Calu3 (cell line): ENCODE measurements at places on chromosomes 2 and 18. TPM values are rescaled to one million over a fixed set of nuclear protein-coding genes. Genes with fewer than 3 reads are reported as not detected.

- no peak overlapping the region for H3K27ac ChIP-seq
- peaks cover 19% of the 10 kb centered on the region for H3K4me1 ChIP-seq
- peaks cover 5% of the 10 kb centered on the region for H3K36me3 ChIP-seq
- no peak for DNase-seq
- no peaks in the 10 kb centered on the region for H3K27me3 ChIP-seq
These were observed 11.0 kb upstream of the PLEKHM3 start for GRCh38 chr2:208036357-208036756.

SLC23A3 gene
- 4.4 and 6.0 TPM in 2 replicates for total RNA-seq

DNA sequence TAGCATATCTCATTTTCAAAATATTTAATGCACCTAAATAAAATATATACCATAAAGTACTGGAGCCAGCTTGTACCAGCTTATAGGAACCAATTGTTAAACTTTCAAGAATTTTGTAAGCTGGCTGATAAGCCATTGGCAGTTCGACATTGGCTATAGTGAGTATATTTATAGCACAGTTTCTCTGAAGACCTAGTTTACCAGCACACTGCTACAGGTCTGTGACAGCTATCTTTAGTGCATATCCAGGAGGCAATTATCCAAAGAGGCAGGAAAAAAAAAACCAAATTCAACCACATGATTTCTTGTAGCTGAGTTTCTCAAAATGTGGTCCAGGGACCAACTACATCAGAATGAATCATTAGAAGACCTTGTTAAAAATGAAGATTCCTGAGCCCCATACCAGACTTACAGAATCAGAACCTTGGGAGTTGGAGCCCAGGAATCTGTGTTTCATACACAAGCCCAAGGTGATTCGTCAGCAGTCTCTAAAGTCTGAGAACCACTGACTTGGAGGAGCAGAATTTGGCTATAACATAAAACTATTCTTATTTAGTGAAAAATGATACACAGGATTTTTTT, 279.0 kb upstream of the NRP2 start:
- H3K27me3 ChIP-seq: no peaks in the 10 kb centered on the region
- H3K4me3 ChIP-seq: no peak overlapping the region
- H3K27ac ChIP-seq: no peak overlapping the region
- no peak for DNase-seq

DNA sequence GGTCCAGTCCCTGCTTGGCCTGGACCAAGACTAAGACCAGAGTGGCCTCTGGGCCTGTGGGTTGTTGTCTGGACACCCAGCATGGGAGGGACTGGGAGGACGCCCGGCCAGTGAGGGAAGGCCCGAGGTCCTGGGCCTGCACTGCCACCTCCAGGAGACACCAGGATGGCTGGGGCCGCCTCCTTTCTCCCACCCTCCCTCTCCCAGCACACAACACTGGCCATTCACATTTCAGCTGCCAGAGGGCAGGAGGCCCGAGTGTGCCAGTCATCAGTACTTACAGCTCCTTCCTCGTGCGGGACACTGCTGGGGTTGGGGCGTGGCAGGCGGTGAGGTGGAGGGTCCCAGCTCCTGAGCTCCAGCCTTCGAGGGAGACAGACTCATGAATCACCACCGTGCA, 133.5 kb downstream of the ASB1 start:
- H3K27me3 ChIP-seq: peaks cover 66% of the 10 kb centered on the region
- H3K36me3 ChIP-seq: no peaks in the 10 kb centered on the region
- DNase-seq: no peak

POTEJ gene
- not detected in 2 replicates for total RNA-seq

DNA sequence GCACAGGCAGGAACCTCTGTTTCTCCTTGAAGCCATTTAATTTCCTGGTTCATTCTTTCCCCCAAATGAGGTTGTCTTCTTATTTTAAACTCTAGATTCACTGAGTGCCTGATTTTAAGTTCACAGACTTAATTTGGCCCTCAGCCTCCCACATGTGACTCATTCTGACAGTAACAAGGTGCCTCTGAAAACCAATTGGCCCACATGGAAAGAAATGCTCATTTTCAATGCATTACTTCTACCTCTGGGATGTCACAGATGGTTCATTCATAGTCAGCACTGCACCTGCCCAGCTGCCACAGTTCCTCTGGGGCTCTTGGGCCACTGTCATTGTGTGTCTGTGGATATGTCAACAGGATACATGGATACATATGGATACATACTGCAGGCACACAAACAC, 140.4 kb upstream of the CAPN13 start:
- no peak overlapping the region for H3K27ac ChIP-seq
- H3K4me1 ChIP-seq: no peaks in the 10 kb centered on the region
- no peak for DNase-seq
- H3K27me3 ChIP-seq: no peaks in the 10 kb centered on the region
- H3K36me3 ChIP-seq: no peaks in the 10 kb centered on the region

BOLL gene
- total RNA-seq: not detected in 2 replicates

DNA sequence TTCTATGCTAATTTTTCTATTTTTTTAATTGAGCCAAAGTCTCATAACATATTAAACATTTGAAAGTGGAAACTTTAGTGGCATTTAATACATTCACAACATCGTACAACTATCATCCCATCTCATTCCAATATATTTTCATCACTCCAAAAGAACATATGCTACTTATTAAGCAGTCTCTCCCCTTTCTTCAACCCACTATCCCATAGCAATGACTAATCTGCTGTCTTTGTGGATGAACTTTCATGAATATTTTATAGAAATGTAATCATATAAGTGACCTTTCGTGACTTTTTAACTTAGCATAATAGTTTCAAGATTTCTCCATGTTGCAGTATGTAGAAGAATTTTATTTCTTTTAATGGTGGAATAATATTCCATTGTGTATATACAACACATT, 90.3 kb downstream of the CCDC178 start:
- H3K36me3 ChIP-seq: no peaks in the 10 kb centered on the region
- no peak overlapping the region for H3K27ac ChIP-seq
- DNase-seq: no peak
- H3K4me1 ChIP-seq: peaks cover 4% of the 10 kb centered on the region
- no peak overlapping the region for H3K4me3 ChIP-seq

PDCD1 gene
- total RNA-seq: not detected in 2 replicates

- no peaks in the 10 kb centered on the region for H3K27me3 ChIP-seq
- no peak overlapping the region for H3K4me3 ChIP-seq
- H3K36me3 ChIP-seq: no peaks in the 10 kb centered on the region
- no peaks in the 10 kb centered on the region for H3K4me1 ChIP-seq
- no peak overlapping the region for H3K27ac ChIP-seq
These were observed 243.0 kb downstream of the MYCN start for GRCh38 chr2:16183345-16183744.

- no peak overlapping the region for H3K27ac ChIP-seq
- H3K36me3 ChIP-seq: no peaks in the 10 kb centered on the region
- no peak for DNase-seq
- no peaks in the 10 kb centered on the region for H3K27me3 ChIP-seq
- H3K4me3 ChIP-seq: no peak overlapping the region
- peaks cover 26% of the 10 kb centered on the region for H3K4me1 ChIP-seq
These were observed 102.2 kb upstream of the SERPINE2 start for GRCh38 chr2:224141304-224141703.

DNA sequence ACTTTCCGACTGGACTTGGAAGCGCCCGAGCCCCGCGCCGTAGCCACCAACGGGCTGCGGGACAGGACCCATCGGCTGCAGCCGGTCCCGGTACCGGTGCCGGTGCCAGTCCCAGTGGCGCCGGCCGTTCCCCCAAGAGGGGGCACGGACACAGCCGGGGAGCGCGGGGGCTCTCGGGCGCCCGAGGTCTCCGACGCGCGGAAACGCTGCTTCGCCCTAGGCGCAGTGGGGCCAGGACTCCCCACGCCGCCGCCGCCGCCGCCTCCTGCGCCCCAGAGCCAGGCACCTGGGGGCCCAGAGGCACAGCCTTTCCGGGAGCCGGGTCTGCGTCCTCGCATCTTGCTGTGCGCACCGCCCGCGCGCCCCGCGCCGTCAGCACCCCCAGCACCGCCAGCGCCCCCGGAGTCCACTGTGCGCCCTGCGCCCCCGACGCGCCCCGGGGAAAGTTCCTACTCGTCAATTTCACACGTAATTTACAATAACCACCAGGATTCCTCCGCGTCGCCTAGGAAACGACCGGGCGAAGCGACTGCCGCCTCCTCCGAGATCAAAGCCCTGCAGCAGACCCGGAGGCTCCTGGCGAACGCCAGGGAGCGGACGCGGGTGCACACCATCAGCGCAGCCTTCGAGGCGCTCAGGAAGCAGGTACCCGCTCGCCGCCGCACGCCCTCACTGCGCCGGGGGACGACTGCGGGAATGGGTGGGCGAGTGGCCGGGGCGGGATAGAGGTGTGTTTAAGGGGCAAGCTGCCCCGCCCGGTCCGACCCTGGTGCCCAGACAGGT, 713 bp downstream of the ATOH8 start:
- peaks cover 15% of the 10 kb centered on the region for H3K4me1 ChIP-seq
- no peak overlapping the region for H3K27ac ChIP-seq
- H3K27me3 ChIP-seq: peaks cover 72% of the 10 kb centered on the region
- DNase-seq: peak; percentile 30
- peak overlapping the region; percentile 77 for H3K4me3 ChIP-seq
- peaks cover 5% of the 10 kb centered on the region for H3K36me3 ChIP-seq

DNA sequence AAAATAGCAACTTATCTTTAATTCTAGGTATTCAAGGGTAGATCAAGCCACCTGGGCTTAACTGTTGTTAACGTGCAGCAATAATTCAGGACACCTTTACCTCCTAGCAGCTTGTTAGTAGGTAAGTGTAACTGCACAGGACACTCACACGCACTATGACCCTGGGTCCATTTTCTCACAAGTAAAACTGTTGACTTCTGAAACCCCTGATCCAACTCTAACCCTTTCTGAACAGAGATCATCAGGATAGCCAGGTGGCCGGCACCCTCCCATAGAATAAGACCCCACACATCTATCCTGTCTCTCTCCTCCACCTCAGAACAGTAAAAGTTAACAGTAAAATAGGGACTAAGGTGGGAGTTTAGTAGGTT, 610 bp downstream of the SPC25 start:
- H3K27me3 ChIP-seq: no peaks in the 10 kb centered on the region
- no peak for DNase-seq
- peak overlapping the region; percentile 87 for H3K4me3 ChIP-seq
- H3K36me3 ChIP-seq: peaks cover 25% of the 10 kb centered on the region
- peak overlapping the region; percentile 84 for H3K27ac ChIP-seq

HK2 gene
- 56.5 and 79.4 TPM in 2 replicates for total RNA-seq

DNA sequence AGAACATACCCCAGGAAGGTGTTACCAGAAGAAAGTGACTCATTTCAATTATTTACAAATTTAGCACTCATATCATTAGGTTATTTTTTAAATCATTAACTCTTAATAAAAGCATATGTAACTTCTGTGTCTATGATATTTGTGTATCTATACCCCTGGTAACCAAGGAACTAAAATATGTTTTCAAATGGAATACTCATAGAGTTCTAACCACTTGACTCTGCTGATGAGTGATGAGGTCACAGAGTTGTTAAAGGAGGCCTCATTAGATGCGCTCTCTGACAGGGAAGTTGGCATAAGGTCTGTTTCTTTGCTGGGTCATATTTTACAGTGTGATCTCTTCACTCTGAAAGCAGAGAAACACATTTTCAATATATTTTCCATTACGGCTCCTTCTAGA, 73.4 kb downstream of the CCDC150 start:
- no peaks in the 10 kb centered on the region for H3K27me3 ChIP-seq
- DNase-seq: no peak
- H3K36me3 ChIP-seq: no peaks in the 10 kb centered on the region
- H3K4me3 ChIP-seq: no peak overlapping the region
- H3K27ac ChIP-seq: no peak overlapping the region

L3MBTL4 gene
- 2.1 and 2.4 TPM in 2 replicates for total RNA-seq

DNA sequence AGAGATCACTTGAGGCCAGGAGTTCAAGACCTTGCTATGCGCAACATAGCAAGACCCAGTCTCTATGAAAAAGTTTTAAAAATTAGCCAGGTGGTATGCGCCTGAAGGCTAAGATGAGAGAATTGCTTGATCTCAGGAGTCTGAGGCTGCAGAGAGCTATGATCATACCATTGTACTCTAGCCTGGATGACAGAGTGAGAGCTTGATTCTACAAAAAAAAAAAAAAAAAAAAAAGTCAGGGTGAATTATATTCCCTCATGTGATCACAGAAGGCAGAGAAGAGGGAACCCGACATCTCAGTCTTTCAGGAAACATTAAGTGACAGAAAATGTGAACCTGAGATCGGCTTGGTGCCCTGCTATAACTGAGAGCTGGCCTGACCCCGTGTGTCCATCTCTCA, 171.2 kb upstream of the MSH6 start:
- H3K4me1 ChIP-seq: no peaks in the 10 kb centered on the region
- no peaks in the 10 kb centered on the region for H3K36me3 ChIP-seq
- no peak for DNase-seq
- H3K4me3 ChIP-seq: no peak overlapping the region

COLEC11 gene
- not detected in 2 replicates for total RNA-seq

ELOA2 gene
- total RNA-seq: not detected in 2 replicates
